Vagina (tissue), 2 donors: ENCODE measurements at places on chromosomes 3 and 15.
A peak's percentile ranks its signal among the peaks of the same experiment; 100 is the strongest.

- no peak for DNase-seq
Measured at GRCh38 chr3:13526626-13526949, 22.3 kb upstream of the FBLN2 start.

- DNase-seq = no peak
Measured at GRCh38 chr3:129474984-129475804, 35.2 kb downstream of the IFT122 start.

- no peak for DNase-seq
Measured at GRCh38 chr3:62718515-62719320, 156.5 kb downstream of the CADPS start.

DNA sequence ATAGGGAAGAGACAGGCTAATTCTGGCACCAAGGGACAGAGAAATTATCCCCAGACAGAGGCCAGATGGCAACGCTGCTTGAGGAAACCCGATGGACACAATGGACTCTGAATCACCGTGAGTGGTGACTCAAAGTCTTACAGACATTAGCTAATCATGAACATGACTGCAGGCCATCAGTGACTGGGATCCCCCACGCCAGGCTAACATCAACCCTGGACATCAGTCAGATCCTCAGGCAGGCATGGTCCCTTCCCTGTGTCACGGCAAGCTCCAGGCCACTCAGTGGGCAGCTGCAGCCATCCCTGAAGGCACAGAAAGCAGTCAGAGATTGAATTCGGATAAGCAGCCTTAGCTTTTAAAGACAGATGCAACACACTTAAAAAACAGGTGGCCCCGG is 23.8 kb upstream of the OXTR start:
- DNase-seq = no peak

DNA sequence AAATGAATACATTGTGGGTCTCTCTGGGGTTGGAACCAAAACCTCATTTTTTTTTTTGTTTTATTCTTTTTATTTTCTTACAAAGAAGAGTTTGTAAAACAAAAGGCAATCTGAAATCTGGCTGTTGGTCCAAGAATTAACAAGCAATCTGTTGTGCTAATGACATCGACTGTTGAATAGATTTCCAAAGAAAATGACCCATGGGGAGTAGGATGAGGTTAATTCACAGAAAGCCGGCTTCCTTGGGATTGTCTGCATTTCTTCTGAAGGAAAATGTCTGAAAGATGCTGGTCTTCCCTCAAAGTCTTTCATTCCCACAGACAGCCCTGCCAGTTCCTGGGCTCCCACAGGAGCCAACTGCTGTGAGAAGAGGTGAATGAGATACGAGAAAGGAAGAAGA is 92.9 kb downstream of the LRRC3B start:
- DNase-seq = no peak

- peak; percentile 77 for DNase-seq
Measured at GRCh38 chr3:45313743-45314403, 74.5 kb upstream of the LARS2 start.

DNA sequence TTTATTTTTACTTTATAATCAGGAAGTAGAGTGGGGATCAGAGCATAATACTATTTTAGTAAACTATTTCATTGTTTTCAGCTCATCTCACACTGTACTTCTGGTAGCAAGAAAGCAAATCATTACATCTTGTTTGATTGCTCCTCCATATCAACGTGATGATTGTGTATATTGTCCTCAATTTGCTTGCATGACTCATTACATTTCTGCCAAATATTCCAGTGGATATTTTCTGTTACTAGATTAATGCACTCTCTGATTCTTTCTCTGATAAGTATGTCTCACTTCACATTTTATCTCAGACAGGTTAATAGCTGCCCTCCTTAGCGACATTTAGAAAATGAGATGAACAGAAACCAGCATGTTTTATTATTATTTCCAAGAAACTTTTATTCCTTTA is 1145.3 kb downstream of the OTOL1 start:
- DNase-seq = no peak

DNA sequence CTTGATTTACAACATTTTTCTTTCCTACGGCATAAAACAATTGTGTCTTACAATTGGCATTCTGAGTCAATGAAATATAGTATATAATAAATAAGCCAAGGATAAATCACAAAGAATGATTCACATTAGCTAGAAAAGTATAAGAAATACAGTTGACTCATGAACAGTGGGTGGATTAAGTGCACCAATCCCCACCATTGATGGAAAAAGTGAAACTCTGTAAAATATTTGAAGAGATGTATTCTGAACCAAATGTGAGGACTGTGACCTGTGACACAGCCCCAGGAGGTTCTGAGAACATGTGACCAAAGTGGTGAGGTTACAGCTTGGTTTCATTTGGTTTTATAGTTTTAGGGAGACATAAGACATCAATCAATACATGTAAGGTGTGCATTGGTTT is 227.5 kb downstream of the ALCAM start:
- no peak for DNase-seq

- no peak for DNase-seq
Measured at GRCh38 chr15:39685999-39686613, 96.5 kb downstream of the FSIP1 start.

GRCh38 chr15:96327155-96327741 is 3.3 kb upstream of the NR2F2 start:
- no peak for DNase-seq

GRCh38 chr3:179278932-179279693 is 28.2 kb upstream of the KCNMB3 start:
- DNase-seq = no peak

- no peak for DNase-seq
Measured at GRCh38 chr15:40365624-40366456, 7.8 kb downstream of the DISP2 start.
